ENCODE measurements at places on chromosomes 2 and 18.

DNA sequence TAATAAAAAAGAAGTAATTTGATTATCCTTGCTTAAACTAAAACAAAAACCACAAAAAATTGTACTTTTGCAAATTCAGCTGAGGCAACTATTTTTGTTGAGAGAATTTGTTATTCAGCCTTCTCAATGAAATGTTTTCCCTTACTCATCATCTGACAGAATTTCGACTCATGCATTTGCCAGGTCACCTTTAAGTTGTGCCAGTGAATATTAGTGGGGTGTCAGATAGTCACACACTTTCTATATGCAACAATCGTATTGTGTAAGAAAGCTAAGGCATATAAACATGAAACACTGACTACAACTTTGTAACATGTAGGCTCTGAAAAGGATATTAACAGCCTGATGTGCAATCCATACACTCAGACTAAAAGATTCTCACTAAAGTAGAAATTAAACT, 1653.1 kb upstream of the SLC39A10 start:
- DNase-seq: no peak

DNA sequence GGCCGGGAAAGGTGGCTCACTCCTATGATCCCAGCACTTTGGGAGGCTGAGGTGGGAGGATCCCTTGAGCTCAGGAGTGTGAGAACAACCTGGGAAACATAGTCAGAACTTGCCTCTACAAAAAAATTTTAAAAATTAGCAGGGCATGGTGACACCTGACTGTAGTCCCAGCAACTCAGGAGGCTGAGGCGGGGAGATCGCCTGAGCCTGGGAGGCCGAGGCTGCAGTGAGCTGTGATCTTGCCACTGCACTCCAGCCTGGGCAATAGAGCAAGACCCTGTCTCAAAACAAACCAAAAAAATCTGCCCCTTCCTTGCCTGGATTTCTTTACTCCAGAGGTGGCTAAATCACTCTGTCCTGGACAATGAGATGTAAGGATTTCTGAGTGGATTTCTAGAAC, 197.7 kb downstream of the NRP2 start:
- DNase-seq: no peak

DNA sequence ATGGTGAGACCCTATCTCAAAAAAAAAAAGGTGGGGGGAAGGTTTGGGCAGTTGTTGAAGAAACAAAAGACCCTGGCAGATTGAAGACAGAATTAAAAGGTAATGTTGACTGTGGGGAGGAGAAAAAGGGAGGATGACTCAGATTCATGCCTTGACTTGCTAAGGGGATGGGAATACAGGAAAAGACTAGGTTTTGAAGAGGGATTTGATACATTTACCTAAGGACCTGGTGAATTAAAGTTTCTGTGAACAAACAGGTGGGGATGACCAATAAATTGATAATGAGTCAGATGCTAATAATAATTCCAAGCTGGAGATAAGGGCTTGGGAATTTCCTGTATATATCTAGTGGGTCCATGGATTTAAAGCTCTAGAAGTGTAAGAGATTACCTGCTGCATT, 27.6 kb downstream of the TTR start:
- DNase-seq: no peak

- no peak for DNase-seq
Measured at GRCh38 chr2:113162173-113162572, 11.6 kb upstream of the PSD4 start.

DNA sequence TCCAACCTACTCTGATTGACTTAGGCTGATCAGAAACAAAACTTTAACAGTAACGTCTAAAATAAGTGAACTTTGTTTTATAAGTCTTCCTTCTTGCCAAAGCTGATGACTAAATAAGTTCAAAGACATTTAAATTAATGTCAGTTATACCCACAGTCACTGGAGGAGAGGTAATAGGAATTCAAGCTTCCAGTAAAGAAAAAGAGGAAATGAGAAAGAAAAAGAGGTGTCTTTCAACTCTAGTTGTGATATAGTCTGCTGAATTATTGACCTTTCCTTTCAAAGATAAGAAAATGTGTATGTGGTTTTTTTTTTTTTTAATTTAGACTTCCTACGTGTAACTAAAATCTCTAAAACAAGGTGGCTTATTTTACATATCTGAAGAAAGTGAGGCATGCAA, 191.5 kb downstream of the SLC8A1 start:
- no peak for DNase-seq

DNA sequence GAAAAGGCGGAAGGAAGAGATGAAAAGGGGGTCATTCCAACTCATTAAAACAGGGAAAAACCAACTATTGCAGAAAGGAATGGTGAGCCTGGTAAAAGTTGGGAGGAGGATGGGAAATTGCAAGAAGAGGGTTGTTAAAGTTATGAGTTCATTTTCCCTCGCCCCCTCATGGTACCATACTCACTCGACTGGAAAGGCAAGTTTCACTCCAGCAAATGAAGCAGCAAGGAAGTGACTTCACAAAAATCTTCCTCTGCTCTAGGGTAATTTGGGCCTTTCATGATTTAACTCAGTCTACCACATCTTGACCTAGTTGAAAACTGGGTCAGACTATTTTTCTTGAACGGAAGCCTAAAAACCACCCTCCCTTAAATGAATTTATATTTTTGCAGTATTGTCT, 22.8 kb upstream of the DAW1 start:
- no peak for DNase-seq

GRCh38 chr2:201840726-201841125, 34.4 kb downstream of the CDK15 start:
- DNase-seq: no peak

DNA sequence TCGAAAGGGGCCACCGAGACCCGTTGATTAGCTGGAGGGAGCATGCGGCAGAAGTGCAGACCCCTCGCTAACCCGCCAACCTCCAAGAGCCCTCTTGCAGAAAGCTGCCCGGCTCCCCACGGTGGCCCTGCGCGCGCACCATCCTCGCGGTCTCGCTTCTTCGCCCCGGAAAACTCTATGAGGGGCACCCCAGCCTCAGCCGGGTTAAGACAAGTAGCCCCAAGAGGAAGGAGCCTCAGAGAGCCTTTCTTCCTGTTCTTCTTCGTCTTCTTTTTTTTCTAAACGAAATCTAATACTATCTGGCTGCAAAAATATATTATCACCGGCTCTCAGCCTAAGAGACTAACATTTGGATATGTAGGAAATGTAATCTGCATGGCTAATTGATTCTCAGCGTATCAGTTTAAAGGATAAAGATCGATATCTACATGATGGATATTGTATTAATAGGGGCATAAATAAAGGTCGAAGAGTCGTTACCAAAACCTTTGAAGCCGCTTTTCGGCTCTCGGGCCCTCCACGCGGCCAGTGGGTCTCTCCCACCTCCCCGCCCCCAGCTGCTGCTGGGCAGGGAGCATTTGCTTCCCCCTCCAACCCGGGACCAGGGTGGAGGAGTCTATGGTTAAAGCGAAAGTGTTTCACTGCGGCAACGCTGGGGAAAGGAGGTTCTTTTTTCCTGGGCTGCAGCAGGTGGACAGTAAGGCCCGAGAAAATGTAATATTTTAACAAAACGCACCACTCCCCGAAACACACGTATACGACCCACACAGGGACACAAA, 6.1 kb upstream of the PAX3 start:
- no peak for DNase-seq

GRCh38 chr18:51862051-51862715, 477.8 kb upstream of the DCC start:
- DNase-seq: no peak

GRCh38 chr2:127426501-127427354, 8.5 kb downstream of the PROC start:
- DNase-seq: no peak
